ENCODE measurements at places on chromosomes 4 and X.

GRCh38 chrX:38620623-38621022 is 59.3 kb downstream of the TSPAN7 start:
- no peak for DNase-seq

DNA sequence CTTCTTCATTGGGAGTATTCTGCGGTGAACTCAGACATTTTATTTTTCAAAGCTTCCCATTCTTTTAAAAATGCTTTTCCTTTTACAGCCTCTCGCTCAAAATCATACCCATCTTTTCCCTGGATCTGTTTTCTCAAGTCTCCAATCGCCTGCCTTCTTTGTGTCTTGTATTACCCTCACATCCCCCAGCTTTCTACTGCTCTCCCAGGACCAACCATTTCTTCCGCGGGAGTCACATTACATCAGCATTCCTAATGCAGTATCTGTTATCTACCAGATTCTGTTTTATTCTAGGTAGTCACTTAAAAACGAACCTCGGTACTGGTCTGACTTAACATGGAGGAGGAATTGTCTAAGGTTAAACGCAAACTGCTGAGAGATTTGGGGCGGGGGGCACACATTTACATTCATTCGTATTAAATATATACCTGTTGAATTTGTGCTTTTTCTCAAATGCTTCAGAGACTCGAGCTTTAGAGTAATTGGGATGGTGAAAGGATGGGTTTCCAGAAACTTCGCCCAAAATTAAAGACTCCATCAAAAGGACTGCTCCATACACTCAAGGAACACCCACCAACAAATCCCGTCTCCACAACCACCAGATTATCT is 493 bp upstream of the UCHL1 start:
- peak; percentile 76 for DNase-seq

GRCh38 chrX:2314831-2315365 is 185.9 kb downstream of the DHRSX start:
- no peak for DNase-seq

GRCh38 chr4:106277140-106277675 is 38.8 kb downstream of the TBCK start:
- DNase-seq, result peak; percentile 25

- no peak for DNase-seq
These were observed 12.1 kb upstream of the NPFFR2 start for GRCh38 chr4:72019688-72020087.

DNA sequence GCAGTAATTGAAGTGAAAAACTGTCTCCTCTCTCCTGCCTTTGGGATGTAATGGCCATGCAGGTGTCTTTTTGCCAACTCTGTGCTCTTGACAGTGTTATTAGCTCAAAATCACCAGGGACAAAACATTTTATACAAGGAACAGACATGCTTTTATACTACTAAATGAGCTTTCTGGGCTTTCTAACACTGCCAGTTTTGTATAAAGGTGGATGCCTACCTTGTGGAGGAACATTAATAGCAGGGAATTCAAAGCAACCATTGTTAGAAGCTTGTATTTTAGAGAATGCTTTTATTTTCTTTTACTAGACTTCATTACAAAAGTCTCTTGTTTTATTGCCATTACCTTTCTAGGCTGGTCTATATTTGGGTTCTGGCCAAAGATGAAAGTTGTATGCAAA is 54.7 kb upstream of the ARSJ start:
- DNase-seq, result no peak

GRCh38 chr4:71360844-71361243 is 22.0 kb downstream of the SLC4A4 start:
- DNase-seq, result no peak

- DNase-seq, result no peak
These were observed 488.9 kb upstream of the FAT1 start for GRCh38 chr4:187212446-187213080.

GRCh38 chrX:47212381-47213293 is 5.8 kb upstream of the CDK16 start:
- peak; percentile 16 for DNase-seq

DNA sequence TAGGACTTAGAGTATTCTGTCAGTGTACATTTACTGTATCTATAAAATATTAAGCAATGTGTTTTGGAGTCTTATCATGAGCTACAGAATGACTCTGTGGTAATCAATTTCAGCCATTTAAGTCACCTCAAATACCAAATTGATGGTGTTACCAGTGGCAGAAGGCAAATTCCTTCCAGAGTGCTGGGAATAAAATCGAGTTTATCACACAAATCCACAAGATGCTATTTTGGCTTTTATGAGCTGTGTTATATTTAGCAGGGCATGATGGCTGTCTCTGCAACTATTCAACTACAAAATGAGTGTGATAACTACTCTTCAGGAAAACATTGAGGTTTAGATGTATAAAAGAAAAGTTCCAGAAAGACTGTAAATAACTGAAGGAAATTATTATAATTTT is 78.2 kb downstream of the AREG start:
- DNase-seq, result no peak

DNA sequence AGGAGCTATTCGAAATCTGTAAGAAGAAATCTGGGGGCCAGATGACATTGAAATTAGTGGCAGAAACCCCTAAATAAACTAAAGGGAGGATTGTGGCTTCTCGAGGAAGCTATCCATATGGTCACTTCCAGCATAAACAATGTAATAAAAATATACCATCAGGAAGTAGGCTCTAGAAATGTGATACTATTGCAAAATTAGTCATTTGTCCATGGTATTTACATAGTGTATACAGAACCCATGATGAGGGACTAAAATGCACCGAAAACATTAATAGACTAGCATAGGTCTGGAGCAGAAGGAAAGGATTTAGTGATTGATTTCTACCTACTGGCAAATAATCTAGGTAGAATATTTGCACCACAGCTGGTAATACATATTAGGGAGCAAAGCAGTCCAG is 1344.0 kb downstream of the FSTL5 start:
- DNase-seq, result no peak

DNA sequence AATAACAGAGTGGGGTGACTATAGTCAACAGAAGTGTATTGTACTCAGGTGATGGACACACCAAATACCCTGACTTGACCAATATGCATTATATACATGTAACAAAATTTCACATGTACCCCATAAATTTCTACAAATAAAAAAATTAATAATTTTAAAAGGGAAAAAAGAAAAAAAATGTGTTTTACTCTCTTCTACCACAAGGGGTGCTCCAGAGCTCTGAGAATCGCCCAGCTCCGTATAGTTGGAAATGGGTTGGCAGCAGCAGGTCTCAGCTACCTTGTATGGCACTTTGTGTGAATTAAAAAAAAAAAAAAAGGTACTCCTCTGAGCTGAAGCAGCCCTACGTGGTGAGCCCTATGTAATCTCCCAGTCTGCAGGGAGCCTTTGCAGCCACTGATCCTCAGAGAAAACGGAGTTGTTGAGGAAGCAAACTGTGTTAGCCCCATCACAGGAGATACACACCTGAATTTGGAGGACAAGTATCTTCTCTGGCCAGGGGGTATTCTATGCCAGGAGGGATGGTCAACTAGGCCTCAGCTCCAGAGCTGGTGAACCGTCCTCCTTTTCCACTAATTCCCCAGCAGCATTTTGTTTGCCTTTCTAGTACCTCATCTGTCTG is 17.2 kb upstream of the POLA1 start:
- peak; percentile 1 for DNase-seq

DNA sequence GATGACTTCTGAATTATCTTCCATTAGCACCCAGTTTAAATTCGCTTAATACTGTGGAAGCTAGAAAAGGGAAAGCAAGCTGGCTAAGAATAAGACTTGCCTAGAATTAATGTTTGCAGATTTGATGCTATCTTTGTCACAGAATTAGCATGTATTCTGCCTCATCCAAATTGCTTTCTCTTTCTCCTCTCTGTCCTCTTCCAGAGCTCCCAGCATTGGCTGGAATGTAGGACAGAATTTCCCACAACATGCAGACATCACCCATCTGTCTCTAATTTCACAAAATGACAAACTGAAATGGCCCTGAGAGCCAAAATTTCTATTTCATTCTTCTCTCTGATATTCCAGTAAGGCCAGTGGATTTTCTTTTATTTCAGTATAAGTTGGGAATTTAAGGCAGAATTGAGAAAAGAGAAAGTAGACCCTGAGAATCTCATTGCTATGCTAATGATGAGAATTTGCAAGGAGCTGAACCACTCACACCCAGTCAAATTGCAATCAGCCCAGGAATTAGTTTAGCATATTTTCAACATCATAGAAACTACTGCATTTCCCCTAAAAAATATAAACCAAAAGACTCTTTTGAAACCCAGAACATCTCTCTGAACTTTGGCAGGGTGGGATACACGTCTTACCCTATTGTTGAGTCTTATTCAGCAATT is 188.8 kb downstream of the RCHY1 start:
- DNase-seq, result no peak

DNA sequence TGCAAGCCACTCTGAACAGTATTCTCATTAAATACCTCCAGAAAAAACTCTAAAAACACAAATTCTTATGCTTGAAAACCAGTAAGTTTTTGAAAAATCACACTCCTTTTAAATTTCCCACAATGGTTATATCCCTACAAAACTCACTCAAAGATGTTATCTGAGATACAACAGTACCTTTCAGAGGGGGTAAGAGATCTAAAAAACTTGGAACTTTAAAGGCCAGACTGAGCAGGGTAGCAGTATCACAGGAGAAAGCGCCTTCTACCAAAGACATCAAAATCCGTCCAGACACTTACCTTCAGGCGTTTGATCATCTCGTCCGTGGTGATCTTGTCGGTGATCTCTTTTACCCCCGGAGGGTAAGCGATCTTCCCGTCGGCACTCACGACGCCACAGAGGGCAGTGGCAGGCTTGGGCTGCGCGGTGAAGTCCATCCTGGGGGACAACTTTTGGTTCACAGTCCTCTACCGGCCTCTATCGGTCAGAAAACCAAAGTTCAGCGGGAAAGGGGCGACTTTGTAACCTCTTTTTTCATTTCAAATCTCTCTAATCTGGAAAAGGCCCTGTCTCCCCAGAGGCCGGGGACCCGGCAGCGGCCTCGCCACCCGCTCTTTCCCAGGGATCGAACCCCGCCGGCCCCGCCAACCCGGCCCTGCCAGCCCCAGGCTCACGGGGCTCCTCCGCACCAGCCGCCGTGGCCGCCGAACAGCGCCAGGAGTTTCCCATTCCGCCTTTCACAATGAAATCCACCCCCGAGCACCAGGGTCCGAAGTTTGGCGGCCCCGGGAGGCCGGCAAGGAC is 1.4 kb downstream of the PDS5A start:
- DNase-seq, result peak; percentile 83

- peak; percentile 36 for DNase-seq
These were observed 54.9 kb upstream of the PDE5A start for GRCh38 chr4:119683518-119683917.

- DNase-seq, result no peak
These were observed 23.8 kb downstream of the FGFBP1 start for GRCh38 chr4:15914736-15915135.

- DNase-seq, result no peak
These were observed 89.7 kb downstream of the AMELX start for GRCh38 chrX:11382930-11383329.

DNA sequence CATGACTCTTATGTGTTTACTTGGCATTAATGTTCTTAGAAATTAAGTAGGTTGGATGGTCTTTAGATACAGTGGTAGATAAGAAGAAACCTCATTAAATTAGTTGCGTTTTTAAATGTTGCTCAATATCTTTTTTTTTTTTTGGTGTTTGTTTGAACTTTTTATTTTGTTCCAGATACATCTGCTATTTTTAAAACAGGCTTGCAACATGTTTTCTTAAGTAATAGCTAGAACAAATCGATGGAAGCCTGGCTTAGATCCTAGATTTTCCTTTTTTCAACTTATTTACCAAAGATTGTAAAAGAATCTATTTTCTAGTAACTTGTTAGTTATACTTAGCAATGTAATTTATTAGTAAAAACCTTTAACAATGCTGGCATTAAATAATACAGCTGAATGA is 9.3 kb downstream of the CNKSR2 start:
- no peak for DNase-seq

DNA sequence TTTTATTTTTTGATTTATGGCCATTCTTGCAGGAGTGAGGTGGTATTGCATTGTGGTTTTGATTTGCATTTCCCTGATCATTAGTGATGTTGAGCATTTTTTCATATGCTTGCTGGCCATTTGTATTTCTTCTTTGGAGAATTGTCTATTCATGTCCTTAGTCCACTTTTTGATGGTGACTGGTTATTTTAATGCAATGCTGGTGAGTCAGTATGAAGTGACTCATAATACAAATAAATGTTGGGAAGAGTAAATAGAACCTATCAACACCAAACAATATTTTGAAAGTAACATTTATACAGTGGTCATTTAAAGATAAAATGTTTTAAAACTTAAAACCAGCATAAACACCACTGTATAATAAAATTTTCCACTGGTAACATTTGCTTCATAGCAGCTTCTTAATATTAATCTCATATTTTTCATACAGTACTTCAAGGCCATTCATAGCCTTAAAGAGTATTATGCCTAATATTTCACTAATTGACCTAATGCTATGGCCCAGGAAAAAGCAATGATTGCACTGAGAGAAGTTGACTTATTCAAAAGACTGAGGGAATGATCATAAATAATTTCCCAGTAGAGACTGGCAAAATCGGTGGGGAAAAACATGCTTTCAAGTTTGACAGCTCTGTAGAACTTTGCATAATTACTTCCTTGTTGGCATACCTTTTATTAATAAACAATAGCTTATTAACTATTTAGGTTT is 33.9 kb downstream of the CASK start:
- peak; percentile 15 for DNase-seq

- DNase-seq, result no peak
These were observed 196.7 kb upstream of the PSAPL1 start for GRCh38 chr4:7631288-7632014.

DNA sequence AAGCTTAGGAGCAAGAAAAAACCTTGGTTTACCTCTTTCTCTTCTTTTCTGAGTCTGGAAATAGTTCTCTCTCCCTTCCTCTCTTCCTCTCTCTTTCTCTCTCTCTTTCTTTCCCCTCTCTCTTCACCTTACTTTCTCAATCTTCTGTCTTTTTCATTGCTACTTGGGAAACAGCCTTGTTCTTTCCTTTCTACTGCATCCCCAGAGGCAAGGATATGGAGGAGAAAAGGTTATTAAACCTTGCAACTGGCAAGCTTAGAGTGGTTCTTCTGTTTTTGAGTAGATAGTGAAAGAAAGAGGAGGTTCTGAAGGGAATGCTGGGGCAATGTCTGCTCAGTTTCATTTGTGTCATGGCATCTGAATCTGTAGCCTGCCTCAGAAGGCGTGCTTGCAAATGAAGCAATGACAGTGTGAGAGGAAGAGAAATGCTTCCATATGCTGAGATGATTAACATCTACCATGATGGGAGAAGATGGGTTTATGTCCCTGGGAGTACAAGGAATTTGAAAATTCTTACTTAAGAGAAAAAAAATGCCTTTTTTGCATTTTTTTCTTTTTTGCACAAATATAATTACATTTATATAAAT is 190.6 kb downstream of the CEP135 start:
- DNase-seq, result no peak

DNA sequence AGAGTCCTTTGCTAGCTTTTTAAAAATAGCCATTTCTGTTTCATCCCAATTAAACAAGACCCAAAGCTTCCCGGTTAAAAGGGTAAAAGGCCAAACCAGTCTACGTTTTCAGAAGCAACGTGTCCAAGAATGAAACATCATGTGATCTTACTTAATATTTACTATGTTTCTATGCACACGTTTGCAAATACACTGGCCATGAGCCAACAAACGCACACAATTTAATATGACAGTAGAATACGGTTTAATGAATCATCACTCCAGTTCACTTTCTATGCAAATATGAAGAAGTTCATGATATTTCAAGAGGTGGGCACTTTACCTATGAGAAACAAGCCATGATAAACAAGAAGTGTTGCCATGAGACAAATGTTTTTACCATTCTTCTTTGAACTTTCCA is 4.3 kb downstream of the NR0B1 start:
- no peak for DNase-seq

Data from fibroblast of skin of scalp (primary cell).